ENCODE measurements at places on chromosomes 7 and 10.

DNA sequence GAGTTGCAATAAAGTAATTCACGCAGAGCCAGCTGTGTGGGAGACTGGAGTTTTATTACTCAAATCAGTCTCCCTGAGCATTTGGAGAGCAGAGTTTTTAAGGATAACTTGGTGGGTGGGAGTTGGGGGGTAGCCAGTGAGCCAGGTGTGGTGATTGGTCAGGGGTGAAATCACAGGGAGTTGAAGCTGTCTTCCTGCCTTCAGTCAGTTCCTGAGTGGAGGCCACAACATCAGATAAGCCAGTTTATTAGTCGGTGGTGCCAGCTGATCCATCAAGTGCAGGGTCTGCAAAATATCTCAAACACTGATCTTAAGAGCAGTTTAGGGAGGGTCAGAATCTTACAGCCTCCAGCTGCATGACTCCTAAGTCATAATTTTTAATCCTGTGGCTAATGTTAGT is 3.3 kb upstream of the CYP51A1 start:
- DNase-seq: no peak

DNA sequence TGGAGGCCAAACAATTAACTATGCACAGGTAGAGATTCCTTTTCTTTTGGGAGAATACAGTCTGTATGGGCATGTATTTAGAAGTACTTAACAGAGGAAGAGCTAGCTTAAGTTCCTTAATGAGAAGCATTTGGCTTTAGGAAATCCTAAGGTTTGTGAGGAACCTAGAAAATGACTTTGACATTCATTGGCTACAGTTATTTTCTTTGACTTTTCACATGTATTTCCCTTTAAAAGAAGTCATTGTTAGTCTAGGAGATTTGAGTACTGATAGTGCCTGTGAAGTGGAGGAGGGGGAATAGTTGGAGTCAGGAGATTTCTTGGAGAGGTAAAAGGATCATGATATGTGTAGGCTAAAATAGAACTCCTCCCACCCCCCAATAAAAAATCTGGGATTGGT is 3.6 kb downstream of the HELLS start:
- no peak for DNase-seq

DNA sequence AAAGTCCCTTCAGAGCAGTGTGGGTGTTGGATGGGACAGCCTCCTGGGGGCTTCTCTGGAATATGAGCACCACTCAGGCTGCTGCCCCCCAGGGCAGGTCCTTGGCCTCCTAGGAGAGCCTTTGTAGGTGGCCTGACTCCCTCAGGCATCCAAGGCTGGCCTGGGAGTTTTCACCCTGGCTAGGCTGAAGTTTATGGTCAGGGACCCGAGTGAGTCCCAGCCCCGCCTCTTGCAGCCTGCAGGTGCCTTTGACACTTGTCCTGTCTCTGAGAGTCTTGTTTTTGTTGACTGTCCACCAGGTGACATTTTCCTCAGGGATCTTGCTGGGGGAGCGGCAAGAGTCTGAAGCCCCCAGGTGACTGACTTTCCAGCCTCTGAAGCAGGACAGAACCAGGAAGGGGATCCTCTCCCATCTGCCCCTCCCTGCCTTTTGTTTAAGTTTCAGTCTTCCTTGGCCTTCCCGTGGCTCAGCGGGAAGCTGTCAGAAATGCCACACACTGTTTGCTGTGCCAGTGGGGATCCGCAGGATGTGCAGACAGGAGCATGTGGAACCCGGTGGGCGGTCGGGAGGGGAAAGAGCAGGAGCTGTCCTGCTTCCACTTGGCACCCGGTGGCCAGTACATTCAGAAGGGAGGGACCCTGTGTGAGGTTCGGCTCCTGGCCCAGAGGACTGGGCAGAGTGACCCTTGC is 59.5 kb downstream of the LRRC18 start:
- DNase-seq: no peak

- DNase-seq: no peak
These were observed 365.3 kb downstream of the REEP3 start for GRCh38 chr10:63886281-63887022.

DNA sequence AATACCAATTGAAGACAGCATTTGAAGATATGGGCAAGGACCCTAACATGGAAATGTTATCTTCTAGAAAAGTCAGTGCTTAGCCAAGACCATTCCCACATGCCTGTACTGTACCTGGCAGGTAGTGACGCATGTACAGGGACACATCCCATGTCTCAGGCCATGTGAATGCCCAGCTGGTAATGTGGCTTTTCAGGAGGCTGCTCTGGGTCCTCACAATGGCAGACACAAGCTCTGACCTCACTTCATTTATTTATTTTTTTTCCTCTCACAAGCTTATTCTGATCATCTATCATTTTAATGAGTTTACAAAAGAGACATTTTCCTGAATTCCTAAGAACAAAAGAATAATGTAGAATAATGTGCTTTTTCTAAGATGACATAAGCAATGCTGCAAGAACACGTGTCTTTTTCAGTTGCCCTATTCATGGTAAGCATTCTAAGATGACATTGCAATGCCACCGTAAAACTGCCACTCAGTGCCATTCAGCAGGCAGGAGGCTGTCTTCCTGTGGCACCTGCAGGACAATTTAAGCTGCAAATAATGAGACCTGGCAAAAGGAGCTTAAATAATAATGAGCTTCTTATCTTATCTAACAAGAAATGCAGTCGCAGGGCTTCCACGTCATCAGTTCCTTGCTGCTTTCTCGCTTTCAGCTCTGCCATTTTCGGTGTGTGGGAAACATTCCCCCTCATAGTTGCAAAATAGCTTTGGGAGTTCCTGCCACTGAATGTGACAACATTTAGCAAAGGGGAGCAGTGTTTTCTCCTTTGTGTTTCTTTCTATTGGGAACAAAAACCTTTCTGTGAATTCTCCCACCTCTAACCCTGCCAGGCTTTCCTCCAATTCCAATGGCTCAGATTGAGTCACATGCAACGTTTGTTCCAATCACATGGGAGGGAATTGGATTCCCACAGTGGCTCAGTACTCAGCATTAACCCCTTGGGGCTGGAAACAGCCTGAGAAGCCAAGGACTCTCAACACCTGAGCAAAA is 113.0 kb downstream of the SEC23IP start:
- DNase-seq: no peak

DNA sequence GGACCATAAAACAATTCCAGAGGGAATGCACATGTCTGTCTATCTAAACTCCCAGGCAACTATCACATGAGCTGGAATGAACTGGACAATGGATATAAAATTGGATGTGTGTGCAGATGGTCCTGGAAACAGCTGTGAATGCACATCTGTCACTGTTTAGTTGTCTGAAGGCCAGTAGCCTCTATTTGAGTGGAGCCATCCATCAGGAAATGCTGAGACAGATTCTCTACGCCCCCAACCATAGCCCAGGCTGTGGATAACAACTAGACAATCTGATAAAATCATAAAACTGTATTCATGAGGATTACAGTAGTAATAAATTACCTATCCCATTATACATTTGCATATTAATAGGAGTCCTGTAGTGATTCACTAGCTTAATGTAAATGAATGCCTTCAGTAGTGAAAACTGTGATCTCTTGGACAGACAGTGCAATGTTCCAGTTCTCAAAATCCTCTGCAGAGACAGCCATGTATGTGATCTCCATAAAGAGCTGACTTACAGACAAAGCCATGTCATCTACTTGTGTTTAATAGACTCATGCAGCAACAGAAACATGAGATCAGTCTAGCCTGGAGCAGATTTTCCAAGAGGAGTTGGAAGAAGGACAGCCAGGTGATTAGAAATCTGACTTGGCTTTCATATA is 907.6 kb downstream of the KCNMA1 start:
- no peak for DNase-seq

GRCh38 chr10:112308125-112308502 is 24.9 kb downstream of the TECTB start:
- DNase-seq: no peak
